ENCODE measurements at places on chromosomes 11 and 22. TPM values are rescaled to one million over a fixed set of nuclear protein-coding genes. Genes with fewer than 3 reads are reported as not detected.

The ACRV1 gene
- not detected for polyA plus RNA-seq

The TALDO1 gene
- polyA plus RNA-seq = 174 TPM

The DMC1 gene
- not detected for polyA plus RNA-seq

DNA sequence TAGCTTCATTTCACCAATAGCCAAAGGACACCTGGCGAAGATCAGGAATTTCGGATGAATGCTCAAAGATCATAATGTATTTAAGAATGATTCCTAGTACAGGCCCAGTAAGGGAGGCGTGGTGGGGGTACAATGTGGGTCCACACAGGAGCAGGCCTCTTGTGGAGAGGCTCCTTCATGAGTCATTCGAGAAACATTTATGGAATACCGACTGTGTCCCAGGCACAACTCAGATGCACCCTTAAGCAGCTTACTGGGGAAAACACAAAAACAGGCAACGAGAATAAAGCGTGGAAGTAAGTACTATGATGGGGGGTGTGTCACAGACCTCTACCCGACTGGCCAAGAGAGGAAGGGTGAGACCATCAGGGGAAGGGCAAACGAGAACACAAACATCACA lies 44.5 kb downstream of the SMCO4 start:
- H3K27me3 ChIP-seq = no peaks in the 10 kb centered on the region
- H3K36me3 ChIP-seq = no peaks in the 10 kb centered on the region
- DNase-seq = no peak
- no peak overlapping the region for H3K4me3 ChIP-seq
- H3K27ac ChIP-seq = no peak overlapping the region

GRCh38 chr22:23053912-23054530 lies 16.3 kb upstream of the GNAZ start:
- H3K36me3 ChIP-seq = no peaks in the 10 kb centered on the region
- no peak overlapping the region for H3K27ac ChIP-seq
- no peaks in the 10 kb centered on the region for H3K27me3 ChIP-seq
- H3K4me1 ChIP-seq = no peaks in the 10 kb centered on the region
- no peak overlapping the region for H3K4me3 ChIP-seq

GRCh38 chr11:43497144-43497543 lies 138.4 kb downstream of the TTC17 start:
- no peaks in the 10 kb centered on the region for H3K4me1 ChIP-seq
- H3K27ac ChIP-seq = no peak overlapping the region
- H3K36me3 ChIP-seq = peaks cover 7% of the 10 kb centered on the region

- no peaks in the 10 kb centered on the region for H3K4me1 ChIP-seq
- no peak overlapping the region for H3K4me3 ChIP-seq
- no peaks in the 10 kb centered on the region for H3K36me3 ChIP-seq
- DNase-seq = no peak
Observed at GRCh38 chr11:10379022-10379421, 74.1 kb downstream of the ADM start.

All from CD4-positive, alpha-beta memory T cell (primary cell).